Activated CD4-positive, alpha-beta T cell treated with anti-CD3 and anti-CD28 coated beads, Interleukin-2, Interleukin-4, amounts not matched to agents 100 ng/mL and 50 ng/mL, durations not matched to agents 16 hours and 8 hours (primary cell): ENCODE measurements at places on chromosomes 5 and 9.
A peak's percentile ranks its signal among the peaks of the same experiment; 100 is the strongest.

DNA sequence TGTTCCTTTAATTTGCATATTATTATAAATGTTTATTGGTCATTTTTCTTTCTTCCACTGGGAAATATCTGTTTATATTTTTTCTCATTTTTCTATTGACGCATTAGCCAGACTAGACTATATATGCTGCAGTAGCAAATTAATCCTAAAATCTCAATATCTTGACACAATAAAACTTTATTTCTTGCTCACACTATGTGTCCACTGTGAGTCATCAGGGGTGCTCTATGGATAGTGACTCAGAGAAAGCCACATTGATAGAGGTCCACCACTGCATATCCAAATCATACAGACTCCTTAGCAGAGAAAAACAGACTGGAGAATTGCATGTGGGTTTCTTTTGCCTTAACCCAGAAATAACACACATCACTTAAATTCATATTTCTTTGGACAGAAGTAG, 20.8 kb downstream of the OR1L3 start:
- DNase-seq, result no peak

- no peak for DNase-seq
These were observed 737.9 kb upstream of the ZNF608 start for GRCh38 chr5:125484272-125484741.

DNA sequence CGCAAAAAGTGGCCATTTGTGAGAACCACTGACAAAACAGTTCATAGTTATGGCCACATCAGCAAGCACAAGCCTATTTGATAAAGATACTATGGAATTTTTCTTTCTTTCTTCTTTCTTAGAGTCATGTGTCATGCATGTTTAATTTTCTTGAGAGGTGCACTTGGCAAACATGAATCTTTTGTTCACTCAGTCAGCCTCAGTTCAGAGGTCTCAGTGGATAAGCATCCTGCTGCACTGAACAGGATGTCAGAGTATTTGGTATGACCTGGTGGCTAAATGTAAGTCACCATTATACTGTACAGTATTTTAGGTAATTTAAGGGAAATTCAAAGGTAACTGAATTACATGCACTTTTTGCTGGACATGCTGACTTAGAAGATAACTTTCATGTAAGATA, 5.4 kb downstream of the NNT start:
- no peak for DNase-seq

DNA sequence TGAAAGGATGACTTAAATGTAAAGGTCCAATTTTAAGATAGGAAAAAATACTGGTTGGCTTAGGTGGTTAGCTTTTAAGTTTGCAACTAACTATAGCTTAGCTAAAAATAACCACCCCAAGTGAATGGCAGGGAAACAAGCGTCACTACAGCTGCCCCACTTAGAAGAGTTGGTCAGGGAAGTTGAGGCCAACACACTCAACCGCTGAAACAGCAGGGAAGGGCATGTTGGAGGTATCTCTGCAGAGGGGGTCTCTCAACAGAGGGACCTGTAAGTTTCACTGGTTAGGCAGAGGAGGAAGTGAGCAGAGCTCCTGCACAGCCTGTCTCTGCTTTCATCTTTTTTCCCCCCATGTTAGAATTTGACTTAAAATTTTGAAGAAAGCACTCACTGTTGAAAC, 75.3 kb downstream of the LHFPL2 start:
- no peak for DNase-seq

DNA sequence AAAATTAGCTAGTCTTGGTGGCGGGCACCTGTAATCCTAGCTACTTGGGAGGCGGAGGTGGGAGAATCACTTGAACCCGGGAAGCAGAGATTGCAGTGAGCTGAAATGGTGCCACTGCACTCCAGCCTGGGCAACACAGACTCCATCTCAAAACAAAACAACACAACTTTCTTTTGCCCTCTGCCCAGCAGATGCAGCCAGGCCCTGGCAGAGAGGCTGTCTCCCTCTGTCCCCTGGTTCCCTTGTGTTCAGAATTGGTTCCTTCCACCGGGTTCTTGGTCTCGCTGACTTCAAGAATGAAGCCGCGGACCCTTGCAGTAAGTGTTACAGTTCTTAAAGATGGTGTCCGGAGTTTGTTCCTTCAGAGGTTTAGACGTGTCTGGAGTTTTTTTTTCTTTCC, 30.2 kb upstream of the CEP72 start:
- DNase-seq, result no peak

DNA sequence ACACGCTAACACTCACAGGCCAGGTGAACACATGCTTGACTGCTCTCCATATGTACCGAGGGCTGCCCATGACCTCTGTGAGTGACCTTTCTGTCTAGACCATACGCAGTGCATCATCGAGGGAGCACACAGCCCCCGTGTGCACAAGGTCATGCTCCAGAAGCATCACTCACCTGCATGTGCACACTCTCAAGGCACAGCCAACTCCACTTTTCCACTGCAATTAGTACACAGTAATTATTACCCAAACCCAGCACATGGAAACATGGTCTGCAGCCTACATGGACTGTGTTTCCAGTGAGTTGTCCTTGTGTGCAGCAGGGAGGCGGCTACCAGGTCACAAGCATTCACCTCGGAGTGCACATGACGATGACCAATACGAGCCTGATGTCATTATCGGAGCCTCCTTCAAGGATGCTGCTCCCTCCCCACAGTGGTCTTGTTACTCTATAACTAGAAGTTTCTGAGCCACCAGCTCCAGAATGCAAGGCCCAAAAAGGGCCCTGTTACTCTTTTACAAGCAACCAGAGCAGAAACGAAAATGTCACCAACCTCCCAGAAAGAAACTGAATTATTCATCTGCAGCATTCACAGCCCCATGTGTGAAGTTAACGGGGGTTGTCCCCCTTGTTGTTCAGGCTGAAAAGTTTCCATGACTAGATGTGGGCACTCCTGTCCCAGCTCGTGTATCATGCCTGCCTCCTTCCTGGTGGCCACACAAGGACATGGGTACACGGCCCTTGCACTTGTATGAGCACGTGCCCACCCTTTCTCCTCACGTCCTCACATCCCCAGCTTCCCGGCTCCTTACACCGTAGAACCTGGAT, 31.2 kb downstream of the SEMA4D start:
- peak; percentile 72 for DNase-seq

DNA sequence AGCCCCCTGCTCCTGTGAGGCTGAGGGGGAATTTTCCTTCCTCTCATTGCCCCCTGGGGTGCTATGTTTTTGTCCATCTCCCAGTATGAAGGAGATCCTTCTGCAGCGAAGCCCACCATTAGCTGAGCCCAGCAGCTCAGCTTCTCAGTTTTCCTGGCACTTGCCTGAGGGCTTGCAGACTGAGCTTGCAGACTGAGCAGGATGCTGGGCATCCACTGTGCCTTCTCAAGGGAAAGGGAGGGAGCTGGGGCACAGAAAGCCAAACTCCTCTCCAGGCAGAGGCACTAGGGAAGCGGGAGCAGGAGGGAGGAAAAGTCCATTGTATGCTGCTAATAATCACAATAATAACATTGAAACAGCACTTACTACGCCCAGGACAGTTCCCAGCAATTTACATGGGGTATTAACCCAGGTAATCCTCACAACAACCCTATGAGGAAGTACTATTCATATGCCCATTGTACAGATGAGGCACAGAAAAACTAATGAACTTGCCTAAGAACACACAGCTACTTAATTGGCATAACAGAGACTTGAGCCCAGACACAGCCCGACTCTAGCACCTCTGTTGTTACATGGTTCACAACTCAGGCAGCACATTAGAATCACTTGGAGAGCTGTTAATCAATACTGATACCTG, 86.9 kb upstream of the SSBP2 start:
- DNase-seq, result no peak

GRCh38 chr5:23027331-23027730, 174.2 kb upstream of the CDH12 start:
- no peak for DNase-seq

GRCh38 chr5:177445052-177445916, 1.3 kb upstream of the PRR7 start:
- DNase-seq, result no peak

- DNase-seq, result no peak
These were observed 489.8 kb downstream of the MAT2B start for GRCh38 chr5:163995206-163995605.

GRCh38 chr9:88313364-88314220, 74.7 kb upstream of the SPIN1 start:
- DNase-seq, result no peak

DNA sequence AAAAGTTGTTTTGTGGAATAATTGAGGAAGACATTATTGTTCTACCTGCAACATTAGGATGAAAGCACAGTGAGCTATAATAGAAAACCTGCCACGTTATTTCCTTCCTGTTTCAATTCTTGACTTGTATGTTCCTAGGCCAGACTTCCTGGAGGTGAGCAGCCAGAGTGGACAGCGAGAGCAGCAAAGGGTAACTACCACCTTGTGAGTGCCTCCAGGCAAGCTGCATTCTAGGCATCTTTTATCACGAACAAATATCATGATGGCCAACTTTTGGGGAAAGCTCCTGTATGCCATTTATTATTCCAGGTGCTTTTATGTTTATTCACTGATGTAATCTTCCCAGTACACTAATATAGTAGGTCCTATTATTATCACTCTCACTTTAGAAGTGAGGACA, 34.0 kb upstream of the ZSWIM6 start:
- no peak for DNase-seq

DNA sequence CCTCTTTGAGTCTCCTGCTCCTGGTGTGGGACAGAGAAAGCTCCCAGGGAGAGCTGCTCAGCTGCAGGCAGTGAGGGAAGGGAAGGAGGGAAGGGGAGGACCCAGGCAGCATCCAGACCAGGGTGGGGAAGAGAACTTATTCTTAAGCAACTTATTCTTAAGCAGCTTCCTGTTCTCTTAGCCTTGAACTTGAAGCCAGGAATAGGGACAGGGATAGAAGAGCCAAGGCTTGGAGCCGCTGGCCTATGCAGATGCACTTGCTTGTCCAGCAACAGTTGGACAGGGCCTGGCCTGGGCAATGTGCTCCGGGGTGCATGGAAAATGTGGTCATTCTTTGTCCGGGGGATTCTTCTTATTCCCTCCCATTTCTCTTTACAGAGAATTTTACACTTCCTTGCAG, 31.4 kb upstream of the SPTLC1 start:
- DNase-seq, result no peak

DNA sequence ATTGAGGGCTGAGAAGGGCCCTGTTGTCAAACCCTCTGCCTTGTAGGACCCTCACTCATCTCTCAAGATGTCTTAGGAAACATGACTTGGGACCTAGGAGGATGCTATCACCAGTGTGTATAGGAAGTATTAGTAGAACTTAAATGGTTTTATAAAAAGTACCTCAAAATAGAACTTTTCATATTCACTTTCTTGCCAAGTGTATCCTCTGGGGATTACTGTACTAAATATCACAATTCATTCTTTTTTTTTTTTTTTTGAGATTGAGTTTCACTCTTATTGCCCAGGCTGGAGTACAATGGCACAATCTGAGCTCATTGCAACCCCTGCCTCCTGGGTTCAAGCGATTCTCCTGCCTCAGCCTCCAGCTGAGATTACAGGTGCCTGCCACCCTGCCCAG, 56.2 kb downstream of the ARHGEF28 start:
- no peak for DNase-seq

GRCh38 chr5:178356431-178356872, 123.8 kb upstream of the PHYKPL start:
- no peak for DNase-seq

- no peak for DNase-seq
These were observed 68.1 kb downstream of the HMCN2 start for GRCh38 chr9:130333712-130334062.

DNA sequence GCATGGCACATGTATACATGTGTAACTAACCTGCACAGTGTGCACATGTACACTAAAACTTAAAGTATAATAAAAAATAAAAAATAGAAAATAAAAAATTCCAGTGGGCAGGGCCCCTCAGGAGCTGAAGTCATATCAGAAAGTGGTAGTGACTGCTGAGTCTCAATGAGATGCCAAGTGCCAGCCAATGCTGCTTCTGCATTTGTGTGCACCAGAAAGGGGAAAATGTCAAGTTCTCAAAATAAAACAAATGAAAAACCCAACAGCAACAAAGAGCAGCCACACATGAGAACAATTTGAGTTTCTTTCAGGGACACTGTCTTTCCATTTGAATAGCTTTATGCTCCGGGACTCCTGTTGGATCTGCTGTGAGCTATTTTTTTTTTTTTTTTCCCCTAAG, 117.2 kb upstream of the CCDC112 start:
- DNase-seq, result no peak

GRCh38 chr5:3599226-3600105, 3.8 kb downstream of the IRX1 start:
- no peak for DNase-seq

DNA sequence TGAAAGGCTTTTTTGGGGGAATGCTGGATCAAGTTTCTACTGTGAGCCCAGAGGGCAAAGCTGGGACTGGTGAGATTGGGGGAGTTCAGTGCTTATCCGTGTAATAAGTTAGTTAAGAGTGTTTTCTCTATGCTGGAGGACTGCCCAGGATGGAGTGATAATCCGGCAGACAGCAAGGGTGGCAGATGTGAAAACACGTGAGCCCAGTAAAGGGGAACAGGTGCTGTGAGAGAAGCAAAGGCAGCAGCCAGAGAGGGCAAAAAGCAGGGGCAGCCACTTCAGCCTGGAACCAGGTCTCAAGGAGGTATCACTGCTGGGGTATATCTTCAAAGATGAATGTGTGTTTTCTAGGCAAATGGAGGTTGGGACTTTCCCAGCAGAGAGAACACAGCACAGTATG, 53.9 kb downstream of the GALNT10 start:
- no peak for DNase-seq

- no peak for DNase-seq
These were observed 238.3 kb upstream of the EDIL3 start for GRCh38 chr5:84623019-84623418.

GRCh38 chr5:81630684-81631083, 120.2 kb downstream of the SSBP2 start:
- DNase-seq, result no peak

DNA sequence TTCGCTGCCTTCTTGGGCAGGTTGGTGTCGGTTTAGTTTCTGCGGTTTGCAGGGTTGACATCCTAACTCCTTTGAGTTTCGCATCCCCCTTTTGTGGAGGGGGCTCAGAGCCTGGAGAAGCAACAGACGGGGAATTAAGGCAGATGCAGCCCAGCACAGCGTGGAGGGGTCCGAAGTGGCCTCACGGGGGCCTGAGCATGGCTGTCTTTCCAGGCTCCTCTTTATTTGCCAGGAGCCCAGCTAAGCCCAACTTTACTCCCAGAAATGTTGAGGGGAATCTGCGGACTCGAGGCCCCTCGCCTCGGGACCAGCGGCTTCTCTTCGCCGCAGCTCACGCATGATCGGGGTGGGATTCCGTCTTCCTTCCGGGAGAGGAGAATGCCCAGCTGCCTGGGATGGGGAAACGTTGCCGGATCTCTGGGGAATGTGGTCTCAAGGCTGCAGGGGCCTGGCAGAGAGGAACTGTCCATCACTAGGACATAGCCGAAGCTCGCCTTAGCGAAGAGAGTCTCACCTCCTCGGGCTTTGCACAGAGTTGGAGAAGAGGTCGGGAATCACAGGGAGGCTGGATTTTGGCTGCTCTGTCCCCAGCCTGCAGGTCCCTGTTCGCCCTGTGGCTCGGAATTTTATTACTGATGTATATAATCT, 1.3 kb downstream of the RAI14 start:
- no peak for DNase-seq

- no peak for DNase-seq
These were observed 37.3 kb downstream of the ADAM19 start for GRCh38 chr5:157538311-157538710.
